ENCODE measurements at places on chromosomes 2 and 18.

DNA sequence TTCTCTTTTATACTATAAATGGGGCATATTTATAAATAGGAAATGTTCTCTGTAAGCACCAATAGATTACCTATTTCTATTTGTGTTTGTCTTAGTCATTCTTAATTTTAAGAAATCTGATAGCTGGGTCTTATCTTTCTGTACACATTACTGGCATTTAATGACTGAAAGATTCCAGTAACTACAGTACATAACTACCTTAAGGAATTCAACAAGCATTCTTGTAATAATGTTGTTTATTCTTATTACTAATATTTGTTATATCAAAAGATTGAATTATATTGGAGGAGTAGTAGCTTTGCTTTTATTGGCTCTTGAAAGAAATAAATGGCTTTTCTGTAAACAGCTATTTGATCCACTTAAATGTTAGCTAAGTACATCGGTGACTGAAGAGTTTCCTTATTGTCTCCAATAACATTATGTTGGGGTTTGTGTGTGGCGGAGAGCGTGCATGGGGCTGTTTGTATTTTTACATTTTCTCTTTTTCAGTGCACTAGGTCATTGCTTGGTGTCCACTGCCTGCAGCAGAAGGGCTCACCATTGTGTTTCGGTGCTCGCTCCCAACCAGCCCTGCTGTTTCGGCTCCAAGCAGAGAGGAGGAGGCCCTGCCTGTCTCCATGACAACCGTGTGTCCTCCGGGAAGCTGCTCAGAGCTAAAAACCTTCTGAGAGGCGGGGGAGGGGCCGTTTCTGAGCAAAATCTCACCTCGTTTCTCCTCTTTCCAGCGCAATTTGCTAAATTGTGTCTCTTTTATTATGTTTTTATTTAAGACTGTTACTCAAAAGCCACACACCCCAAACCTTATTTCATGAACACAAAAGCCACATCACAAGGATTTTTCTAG lies 112.5 kb upstream of the SLC38A11 start:
- no peak for DNase-seq

- no peak for DNase-seq
Observed at GRCh38 chr2:120914839-120915521, 179.3 kb downstream of the GLI2 start.

- no peak for DNase-seq
Observed at GRCh38 chr2:184413221-184413620, 185.1 kb upstream of the ZNF804A start.

- DNase-seq, result peak; percentile 43
Observed at GRCh38 chr2:216849987-216850386, 9.9 kb downstream of the TNP1 start.

- no peak for DNase-seq
Observed at GRCh38 chr2:174487820-174488162, 962 bp upstream of the GPR155 start.

GRCh38 chr2:86476918-86477317 lies 35.7 kb downstream of the KDM3A start:
- no peak for DNase-seq

DNA sequence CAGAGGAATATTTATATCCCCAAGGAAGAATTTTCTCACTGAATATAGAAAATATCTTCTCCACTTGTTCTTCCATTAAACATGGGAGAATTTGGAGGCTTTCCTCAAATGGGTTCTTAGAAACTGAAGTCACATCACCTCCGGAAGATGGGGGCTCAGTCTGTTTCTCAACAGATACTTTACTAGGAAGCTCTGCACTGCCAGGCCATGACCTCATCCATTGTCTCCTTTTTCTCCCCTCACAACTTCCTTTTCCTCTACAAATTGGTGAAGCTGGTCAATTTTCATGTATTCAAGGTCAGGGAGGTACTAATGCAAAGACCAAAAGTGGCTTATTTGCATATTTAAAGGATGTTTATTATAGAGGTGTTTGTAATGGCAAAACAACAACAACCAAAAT lies 173.1 kb downstream of the RNF152 start:
- DNase-seq, result no peak

DNA sequence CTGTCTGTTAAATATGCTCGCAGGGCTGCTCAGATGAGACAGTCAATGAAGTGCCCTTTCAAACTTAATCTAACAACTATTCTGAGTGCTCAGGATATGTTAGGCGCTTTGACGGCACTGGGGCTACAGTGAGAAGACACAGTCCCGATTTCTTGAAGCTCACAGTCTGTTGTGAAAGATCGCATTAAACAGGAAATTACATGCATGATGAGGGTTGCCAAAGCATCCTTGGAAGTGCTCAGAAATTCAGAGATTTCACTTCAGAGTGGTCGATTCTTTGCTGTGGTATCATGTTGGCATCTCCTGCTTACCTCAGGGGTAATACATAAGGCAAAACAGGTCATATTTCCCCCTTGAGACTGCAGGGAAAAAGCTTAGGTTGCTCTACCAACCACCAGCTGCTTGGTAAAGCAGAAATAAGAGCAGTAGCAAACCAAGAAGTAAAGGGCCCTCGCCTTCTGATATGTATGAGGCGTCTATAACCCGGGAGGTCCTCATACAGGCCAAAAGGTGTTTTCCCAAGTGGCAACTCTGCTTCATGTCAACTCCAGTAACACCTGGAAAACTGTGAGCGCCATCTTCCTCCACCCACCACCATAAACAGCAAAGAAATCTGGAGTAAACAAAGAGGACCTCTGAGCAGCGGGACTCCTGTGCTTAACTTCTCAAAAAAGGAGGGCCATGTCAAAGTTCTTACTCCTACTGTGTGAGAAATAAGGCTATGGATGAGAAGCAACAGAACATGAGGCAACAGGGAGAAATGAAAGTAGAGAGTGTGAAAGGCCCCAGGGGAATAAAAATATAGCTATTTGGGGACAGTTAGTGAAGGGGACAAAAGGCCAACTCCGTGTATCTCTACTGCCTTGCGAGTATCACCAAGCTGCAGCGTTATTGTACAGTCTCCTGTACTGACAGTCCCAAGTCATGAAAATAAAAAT lies 79.3 kb downstream of the CLHC1 start:
- DNase-seq, result no peak

- DNase-seq, result no peak
Observed at GRCh38 chr2:46982351-46983064, 66.9 kb upstream of the MCFD2 start.

DNA sequence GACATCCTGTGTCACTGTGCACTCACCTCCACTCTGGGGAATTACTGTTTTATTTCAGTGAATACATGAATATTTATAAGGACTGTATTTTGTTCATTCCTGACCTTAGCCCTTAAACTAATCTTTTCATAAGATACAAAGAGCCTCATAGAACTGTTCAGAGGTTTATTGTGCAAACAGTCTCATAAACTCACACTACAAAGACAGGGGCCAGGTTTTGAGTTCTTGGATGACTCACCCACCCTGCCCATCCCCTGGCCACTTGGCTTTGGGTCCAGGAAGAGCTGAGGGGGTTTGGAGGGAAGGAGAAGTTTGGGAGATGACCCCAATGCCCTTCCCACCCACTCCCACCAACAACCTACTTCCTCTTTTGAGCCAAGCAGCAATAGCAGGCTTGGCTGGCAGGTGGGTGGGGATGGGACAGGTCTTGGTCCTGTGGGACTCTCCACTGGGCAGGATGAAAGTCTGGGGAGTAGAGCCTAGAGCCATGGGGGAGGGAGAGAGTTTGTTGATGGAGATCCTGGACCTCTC lies 43.1 kb upstream of the IL1R2 start:
- DNase-seq, result no peak

DNA sequence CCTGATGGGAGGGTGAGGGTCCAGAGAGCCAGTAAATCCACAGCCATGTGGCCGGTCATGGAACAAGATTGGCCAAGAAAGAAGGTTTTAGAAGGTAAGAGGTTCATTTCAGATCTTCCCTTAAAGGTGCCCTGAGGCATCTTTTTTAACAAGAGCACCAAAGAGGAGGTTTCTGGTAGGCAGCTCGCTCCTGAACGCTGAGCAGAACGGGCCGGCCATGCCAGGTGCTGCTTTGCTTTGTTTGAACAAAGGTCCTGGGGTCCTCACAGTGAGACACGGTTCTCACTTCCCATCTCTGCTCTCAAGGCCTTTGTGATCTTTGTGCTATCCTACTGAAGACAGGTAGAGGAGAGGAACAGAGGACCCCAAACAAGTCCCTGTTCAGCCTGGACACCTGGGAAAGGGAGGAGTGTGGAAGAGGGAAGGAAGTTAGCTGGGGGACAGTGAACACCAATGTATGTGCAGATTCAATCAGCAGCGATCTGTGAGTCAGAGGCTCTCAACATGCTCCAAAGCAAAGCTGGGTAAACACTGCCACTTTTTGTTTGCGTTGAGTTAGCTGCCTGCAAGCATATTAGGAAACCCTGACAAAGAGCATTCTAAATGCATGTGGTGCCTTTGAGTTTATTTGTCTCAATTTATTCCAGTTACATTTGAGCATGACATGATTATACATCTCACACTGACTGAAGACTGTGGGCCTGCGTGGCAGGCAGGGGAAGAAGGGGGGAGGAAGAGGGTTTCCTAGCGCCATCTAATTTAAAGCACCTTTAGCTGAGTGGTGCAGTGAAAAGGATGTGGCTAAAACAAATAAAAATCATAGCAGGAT lies 102.4 kb downstream of the ASB1 start:
- DNase-seq, result no peak

- no peak for DNase-seq
Observed at GRCh38 chr2:61887717-61888266, 664 bp downstream of the CCT4 start.

- DNase-seq, result peak; percentile 15
Observed at GRCh38 chr18:76450452-76451395, 44.3 kb downstream of the ZNF516 start.

GRCh38 chr2:234814374-234814773 lies 137.4 kb upstream of the SH3BP4 start:
- DNase-seq, result no peak

- no peak for DNase-seq
Observed at GRCh38 chr18:58490238-58490637, 138.7 kb downstream of the ALPK2 start.

- DNase-seq, result peak; percentile 27
Observed at GRCh38 chr2:218035463-218036100, 32.8 kb upstream of the TNS1 start.

DNA sequence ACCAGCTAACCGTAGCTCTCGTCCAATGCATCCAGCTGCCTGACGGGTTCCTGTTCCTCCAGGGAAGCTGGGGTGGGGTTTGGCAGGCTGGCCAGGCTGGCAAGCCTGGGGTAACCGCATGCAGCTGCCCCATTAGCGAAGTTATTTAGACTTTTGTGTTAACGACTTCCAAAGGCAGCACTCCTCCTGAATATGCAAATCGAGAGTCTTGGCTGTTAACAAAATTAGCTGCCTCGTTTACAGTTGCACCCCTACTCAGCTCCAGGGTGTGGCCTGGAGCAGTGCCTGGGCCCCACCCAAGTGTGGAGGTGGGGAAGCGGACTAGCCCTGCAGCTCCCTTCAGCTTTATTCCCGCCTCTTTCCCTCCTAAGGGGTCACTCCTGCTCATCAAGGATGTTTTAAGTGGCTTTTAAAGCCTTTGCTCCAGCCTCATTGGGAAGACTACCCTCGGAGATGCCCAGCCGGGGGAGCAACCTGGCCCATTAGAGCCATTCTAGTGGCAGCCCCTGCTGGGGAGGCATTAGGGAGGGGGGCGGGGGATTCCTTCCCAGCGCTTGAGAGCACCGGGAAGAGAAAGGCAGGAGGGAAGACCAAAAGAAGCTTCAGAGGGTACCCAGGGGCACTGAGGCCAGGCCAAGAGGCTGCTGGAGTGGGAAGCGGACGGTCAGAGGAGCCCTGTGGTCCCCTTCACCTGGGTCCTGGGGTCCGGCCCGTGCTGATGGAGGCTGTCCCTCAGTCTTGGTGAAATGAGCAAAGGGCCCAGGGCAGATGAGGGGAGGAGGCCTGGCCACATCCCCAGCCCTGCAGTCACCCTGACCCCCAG lies 204.1 kb downstream of the CELF4 start:
- no peak for DNase-seq

- DNase-seq, result no peak
Observed at GRCh38 chr18:54181856-54182602, 42.4 kb downstream of the MBD2 start.

DNA sequence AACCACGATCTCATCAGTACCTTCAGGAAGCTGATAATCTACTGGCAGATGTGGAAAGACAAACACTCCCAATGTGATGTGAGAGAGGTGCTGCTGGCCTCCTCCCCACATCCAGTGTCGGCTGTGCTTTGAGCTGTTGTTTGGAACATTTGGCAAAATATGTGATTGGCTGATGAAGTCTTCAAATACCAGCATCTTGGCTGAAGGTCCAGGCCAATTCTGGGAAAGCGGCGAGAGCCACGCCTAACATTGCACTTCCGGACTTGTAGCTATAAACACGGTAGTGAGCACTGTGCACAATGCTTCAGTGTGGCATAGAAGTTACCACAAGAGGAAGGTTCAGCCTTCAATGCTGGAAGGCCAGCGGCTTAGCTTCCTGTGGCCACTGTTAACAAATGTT lies 198.8 kb downstream of the DCDC2C start:
- no peak for DNase-seq

- DNase-seq, result no peak
Observed at GRCh38 chr2:73892631-73893329, at the start of gene ACTG2. Gene ACTG2 (plus strand): TSS chr2:73893008. CDS start chr2:73901312, 8,304 bp downstream.

GRCh38 chr2:68319398-68320117 lies at the start of gene CNRIP1:
Gene CNRIP1 (minus strand): TSS chr2:68319949. CDS start chr2:68319400, 549 bp downstream.
- no peak for DNase-seq

DNA sequence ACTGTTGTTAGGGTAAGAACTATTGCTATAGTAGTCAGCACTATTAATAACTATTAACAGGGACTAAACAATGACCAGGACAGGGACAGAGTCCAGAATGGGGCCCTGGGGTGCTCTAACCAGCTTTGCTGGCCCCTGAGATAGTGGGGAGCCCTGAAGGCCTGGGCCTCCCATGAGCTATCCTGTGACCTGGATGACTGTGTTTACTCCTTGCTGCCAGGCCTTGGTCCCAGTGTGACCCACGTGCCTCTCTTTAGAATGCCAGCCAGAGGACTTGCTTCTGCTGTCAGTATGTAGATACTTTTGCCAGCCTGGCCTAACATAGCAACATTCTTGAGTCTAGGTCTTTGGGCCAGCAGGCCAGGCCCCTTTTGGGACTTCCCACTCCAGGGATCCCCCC lies 11.4 kb downstream of the CDK5R2 start:
- no peak for DNase-seq

DNA sequence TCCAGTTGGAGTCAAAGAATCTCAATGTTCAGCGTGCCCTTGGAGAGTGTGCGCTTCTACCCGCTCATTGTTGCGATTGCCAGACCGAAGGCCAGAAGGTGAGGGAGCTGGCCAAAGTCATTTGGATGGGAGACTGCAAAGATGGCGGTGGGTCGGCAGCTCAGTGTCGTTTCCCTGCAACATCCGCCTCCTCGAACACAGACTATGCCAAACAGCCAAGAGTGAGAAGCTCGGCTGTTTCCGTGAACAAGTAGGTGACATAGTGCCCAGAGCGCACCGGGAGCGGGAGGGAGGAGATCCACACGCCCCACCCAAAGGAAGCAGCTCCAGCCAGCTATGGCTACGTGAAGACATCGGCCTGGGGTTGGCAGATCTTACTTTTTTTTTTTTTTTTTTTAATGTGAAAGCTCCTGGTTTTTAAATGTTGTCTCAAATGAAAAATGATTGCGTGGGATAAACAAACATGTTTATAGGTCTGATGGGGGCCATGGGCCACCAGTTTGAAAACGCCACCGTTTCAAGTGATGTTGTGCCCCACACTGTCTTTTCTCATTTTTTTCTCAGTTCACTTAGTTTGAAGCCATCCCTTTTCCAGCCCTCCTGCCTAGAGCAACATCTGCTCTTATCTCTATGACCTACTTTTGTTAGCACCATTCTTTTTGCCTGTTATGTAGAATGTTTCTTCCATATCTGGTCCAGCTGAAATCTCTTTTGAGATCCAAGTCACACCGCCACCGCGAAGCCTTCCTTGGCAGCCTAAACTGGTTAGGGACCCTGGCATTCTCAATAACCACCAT lies 682.4 kb downstream of the RNF144A start:
- DNase-seq, result no peak

GRCh38 chr2:151945186-151945585 lies 117.0 kb upstream of the ARL5A start:
- no peak for DNase-seq
